NCI-H345 (cell line): ENCODE measurements at places on chromosomes 13 and 19.

DNA sequence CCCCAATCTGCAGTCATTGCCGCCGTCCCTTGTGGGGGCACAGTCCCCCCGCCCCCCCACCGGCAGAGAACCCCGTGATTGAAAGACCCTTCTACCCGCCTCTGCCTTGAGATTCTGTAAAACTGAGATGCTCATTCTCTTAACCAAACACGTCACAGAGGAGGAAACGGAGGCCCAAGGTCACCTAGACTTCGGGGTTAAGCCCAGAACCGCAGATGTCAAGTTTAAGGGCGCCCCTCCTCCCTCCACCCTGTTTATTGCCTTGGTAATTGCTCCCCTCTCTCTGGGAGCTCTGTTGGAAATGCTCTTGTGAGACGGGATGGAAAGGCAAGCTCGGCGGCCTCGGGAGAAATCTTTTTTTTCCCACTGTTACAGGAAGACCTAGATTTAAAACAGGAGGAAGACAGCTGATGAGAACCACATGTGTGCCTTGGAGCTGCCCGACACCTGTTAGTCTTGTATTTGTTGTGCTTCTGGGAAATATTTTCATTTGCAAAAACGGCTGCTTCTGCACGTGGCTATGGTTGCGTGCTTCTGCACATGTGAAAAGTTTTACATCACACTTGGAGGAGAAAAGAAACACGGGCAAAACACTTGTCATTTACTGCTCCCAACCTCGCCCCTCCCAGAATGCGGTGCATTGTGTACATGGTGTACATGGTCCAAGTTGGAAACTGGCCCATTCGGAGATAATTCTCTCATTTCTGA lies 1.1 kb upstream of the MED26 start:
- DNase-seq = no peak

- DNase-seq = no peak
Observed at GRCh38 chr13:38202740-38203139, 146.9 kb upstream of the UFM1 start.

DNA sequence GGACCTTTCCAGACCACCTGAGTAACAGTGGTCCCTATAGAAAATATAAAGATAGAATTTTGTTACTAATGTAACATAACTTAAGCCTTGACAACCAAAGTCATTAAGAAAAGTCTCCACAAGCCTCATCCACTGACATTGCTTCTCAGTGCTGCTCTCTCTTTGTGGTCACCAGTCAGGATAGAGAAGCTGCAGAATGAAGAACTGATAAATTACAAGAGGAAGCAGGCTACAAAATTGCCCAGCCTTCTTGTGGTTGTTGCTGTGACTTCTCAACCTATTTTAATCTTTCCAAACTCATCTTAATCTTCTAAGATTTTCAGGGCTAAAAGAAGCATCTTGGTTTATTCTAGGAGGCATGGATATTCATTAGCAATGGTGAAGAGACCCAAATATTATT lies 343.8 kb downstream of the MZT1 start:
- DNase-seq = no peak

DNA sequence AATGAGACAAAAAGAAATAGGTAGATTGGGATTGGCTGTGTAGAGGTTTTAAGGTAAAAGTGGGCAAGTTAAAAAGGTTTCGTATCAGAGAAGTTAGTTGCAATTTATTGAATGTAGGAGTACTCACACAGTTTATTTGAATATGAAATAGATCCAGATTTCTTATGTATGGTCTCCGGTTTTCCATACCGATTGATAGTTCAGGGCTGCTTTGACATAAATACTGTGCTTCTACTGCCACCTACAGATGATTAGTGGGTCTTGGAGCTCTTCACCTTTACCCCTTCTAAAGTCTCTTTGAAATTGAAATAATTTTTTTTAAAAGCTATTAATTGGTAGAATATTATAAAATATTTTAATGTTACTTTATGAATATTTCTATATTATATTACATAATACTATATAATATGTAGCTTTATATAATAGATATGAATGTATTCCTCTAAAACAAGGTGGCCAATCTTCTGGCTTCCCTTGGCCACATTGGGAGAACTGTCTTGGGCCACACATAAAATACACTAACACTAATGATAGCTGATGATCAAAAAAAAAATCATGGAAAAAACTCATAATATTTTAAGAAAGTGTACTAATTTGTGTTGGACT lies 7.7 kb upstream of the GPR18 start:
- peak; percentile 21 for DNase-seq

GRCh38 chr19:16825312-16826052 lies 3.7 kb upstream of the SIN3B start:
- DNase-seq = peak; percentile 20

DNA sequence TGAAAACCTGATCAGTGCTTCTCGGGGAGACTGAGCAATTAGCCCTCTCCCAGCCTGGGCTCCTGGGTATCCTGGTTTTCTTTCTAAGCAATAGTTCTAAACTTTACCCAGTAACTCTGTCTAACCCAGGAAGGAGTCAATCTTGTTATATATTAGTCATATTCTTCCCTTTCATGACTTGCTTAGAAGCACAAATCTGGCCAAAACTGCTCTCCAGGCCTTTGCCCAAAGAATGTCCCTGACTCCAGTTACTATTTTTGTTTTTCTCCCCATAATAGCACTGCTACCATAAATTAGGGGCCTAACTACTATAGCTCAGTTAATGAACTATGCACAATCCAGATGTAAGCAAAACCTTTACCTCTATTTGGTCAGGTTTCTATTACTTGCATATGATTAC lies 355.8 kb upstream of the HTR2A start:
- DNase-seq = no peak

DNA sequence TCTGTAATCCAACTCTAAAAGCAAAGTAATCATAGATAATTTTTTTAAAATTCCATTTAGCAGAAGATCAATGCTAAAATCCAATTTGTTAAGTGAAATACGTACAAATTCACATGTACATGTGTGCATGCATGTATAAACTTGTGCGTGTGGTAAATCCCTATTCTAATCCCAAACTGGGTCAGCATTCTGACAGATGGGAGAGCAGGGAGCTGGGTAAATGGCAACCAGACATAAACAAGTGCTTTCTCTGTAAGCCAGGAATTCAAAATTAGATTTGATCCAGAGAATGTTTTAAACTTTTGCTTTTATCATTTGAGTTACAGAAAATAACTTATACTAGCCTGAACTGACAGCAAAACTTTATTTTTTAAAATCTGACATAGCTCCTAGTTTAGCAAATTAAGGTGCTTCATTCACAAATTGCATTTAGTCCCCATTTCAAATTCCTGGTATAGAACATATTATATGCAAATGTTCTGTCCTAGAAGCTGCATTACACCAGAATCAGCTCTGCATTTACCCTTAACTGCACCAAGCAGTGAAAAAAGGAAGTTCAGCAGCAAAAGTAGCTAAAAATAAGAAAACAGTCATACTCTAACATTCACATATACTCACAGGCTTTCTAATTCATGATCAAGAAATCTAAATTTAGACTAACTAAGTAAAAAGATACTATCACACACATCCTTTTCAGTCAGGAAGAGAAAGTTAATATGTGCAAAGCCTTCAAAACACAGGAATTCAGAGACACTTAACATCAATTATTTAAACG lies 32.6 kb downstream of the UBL3 start:
- no peak for DNase-seq

DNA sequence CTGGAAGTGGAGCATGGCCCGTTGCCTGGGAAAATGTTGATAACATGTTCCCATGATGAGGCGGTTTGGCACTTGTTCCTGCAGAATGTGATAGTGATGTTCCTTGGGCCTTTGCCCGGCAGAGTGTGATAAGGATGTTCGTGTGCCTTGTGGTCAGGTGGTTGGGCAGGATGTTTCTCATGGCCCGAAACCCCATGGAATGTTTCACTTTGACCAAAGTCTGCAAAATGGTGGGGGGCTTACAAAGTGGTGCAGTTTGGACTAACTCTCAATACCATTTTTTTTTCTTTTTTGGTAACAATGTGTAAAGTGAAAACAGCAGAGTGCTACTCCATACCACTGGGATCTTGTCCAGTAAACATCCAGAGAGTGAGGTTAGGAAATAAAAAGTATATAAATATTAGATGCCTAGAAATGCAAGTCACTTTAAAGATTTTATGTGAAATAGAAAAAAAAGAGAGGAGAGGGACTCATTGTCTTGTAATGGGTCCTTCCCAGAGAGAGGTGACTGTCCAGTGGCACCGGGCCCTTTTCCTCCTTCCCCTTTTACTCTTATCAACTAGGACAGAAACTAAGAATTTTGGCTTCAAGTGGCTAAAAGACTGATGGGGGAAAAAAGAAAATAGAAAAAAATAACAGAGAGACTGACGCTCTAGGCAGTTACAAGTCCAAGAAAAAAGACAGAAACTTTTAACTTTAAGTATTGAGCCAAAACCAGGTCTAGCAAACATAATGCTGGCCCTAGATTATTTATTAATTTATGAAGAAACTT lies 5.7 kb downstream of the FPR3 start:
- no peak for DNase-seq

- no peak for DNase-seq
Observed at GRCh38 chr13:40170982-40171381, 495.5 kb downstream of the FOXO1 start.

DNA sequence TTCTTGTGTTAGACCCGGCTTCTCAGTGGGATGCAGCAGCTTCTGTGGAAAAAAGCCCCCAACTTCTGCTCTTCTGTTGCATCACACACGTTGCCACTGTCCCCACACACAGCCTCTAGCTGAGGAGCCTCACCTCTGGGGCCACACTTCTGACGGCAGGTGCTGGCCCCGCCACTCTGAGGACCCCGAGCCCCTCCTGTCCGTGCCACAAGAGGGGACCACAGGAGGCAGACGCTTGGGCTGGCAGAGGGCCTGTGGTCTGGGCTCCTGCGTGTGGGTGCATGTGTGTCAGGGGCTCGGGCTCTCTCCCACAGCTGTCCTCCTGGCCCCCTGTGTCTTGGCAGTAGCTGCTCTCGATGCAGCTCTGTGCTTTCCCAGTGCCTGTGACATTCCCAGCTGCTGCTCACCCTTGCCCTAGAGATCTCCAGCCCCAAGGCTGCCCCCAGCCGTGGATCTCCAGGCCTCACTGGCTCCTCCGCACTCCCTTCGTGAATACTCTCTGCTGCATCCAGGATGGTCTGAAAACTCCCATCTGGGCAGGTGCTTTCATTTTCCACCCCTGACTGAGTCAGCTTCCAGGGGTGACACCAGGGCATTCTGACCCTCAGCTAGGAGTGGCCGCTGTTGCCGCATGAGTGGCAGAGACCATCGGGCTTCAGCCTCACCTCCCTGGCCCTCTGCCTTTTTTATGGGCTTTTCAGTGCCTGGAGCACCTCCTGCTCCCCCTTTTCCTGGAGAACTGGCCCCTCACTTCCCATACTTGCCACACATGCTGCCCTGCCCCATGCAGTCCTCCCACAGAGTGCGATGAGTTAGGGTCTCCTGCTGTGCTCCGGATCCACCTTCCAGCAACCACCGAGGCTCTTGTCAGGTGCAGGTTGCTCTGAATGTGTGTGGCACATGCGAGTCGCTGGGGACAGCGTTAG lies 13.7 kb downstream of the MAU2 start:
- DNase-seq = no peak

GRCh38 chr19:55692681-55693081 lies 17.7 kb downstream of the EPN1 start:
- no peak for DNase-seq

DNA sequence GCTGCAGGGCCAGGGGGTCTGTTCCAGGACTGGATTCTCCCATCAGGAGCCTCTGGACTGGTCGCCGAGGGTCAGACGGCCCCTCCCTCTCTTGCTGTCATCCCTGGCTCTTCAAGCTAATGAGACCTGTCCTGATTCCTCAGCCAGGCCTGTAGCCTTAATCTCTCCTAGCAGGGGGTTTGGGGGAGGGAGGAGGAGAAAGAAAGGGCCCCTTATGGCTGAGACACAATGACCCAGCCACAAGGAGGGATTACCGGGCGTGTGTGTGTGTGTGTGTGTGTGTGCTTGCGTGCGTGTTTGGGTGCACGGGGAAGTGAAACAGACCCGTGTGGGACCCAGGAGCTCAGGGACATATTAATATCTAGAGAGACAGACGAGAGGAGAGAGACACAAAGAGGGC lies 1.9 kb upstream of the CRX start:
- no peak for DNase-seq

DNA sequence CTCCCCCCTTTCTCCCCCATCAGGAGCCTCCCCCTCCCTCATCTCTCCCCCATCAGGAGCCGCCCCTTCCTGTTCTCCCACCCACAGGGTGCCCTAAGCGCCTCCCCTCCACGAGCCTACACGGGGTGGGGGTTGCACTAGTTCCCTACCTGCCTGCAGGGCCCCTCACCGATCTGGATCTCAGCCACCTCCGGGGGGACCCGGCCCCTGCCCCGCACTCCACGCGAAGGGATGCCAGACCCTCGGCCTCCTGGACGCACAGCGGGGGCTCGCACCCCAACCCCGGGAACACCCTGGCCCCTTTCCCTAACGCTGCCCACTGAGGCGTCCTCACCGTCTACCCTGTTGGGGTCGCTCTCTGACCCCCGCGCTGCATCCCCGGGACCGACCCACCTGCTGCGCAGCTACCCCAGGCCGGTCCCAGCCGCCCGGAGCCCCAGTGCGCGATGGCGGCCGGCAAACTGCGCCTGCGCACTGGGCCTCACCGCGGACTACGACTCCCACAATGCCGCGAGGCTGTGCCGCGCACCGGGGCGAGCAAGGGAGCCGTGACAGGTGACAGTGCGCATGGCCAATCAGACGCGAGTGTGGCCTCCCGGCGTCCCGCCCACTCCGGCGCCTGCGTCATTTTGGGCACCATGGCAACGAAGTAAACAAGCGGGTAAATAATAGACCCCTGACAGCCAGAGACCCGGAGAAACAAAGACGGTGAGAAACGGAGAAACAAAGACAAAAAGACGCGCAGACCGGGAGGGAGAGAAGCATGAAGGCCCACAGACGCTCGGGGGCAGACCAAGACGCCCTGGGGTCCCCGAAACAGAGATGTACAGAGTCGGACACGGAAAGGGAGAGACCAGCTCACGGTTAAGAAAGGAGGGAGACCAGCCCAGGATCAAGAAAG lies at the start of gene ZSCAN18:
TSS of gene ZSCAN18 (minus strand) at position 451 of the 901 bp plus-strand sequence. CDS start 7,964 bp downstream, outside the sequence.
- DNase-seq = peak; percentile 96

GRCh38 chr13:71149498-71150363 lies 717.3 kb downstream of the DACH1 start:
- peak; percentile 94 for DNase-seq

- no peak for DNase-seq
Observed at GRCh38 chr13:71213252-71213821, 653.7 kb downstream of the DACH1 start.

DNA sequence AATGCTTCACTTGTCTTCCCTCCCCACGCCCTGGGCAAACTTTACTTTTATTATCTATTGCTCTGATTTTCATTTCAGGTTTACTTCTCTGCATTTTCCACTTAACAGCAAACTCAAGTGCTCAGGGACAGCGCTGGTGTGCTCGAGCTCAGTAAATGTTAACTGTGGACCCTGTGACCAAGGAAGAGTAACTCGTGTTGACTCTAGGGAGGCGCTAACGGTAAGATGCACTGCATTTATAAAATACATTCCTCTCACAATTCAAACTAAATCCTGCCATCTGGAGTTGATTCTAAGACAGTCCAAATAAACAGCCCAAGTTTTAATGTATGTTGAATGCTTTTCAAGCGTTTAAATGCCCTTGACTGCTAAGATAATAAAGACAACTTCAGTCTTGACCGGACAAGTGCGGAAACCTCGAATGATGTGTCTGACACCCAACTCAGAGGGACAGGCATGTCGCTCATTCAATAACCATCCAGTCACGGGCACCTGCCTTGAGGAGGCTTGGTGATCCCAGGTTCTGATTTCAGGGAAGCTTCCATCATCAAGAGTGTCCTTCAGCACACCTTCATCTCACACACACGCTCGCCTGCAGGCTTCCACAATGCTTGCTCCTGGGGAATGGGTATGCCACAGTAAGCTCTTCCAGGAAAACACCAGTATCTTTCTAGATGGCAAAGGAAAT lies 93.2 kb downstream of the STK24 start:
- DNase-seq = no peak
